Fibroblast of skin of left quadriceps (primary cell): ENCODE measurements at places on chromosomes 5 and 9.

- peak; percentile 1 for DNase-seq
Observed at GRCh38 chr5:112253478-112254250, 165.4 kb downstream of the EPB41L4A start.

DNA sequence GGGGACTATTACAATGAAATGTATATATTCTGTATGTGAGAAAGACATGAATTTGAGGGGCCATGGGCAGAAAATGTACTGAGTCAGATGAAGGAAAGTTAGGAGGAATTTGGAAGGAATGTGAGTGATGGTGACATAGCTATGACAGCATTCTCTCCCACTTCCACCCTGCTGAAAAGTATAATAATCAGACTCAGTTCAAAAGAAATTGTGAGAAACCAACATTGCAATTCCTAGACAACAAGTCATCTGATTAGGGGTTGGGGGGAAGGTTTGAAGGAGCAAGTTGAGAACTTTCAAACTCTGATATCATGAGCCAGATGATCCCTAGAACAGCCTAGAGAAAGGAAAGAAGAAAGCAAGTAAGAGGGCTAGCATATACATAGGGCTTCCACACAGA lies 370.6 kb downstream of the DMRTA1 start:
- peak; percentile 48 for DNase-seq

DNA sequence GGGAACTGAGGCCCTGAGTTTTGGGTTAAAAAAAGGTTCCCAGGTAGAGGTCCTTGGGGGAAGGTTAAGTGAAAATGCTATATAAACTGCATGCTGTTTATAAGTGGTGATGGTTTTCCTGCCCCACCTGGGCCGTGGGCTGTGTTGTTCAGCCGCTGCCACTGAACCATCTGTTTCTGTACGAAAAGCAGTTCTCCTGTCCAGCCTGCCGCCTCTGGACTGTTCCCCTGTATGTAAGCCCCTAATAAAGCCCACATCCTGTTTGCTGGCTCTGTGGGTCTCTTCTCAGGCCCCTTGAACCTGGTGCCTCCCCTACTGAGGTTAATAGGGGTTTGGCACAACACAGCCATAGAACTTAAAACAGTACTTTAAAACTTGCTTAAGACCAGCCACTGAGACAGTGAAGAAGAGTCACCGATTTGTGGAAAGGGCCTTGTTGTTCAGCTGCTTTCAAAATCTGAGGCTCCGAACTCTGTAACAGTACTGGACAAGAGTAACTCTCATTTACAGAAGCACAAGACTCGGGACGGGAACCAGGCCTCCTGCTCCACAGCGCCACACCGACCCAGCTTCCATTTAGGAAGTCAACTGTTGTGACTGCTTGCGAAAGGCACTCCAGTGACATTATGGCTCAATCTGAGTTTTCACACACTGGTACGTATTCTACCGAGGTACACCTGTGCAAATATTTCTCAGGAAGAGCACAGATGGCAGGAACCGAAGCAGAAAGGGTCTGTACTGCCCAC lies 192.5 kb downstream of the CDK5RAP2 start:
- no peak for DNase-seq

- DNase-seq: peak; percentile 56
Observed at GRCh38 chr9:122036988-122037387, 56.1 kb downstream of the TTLL11 start.

DNA sequence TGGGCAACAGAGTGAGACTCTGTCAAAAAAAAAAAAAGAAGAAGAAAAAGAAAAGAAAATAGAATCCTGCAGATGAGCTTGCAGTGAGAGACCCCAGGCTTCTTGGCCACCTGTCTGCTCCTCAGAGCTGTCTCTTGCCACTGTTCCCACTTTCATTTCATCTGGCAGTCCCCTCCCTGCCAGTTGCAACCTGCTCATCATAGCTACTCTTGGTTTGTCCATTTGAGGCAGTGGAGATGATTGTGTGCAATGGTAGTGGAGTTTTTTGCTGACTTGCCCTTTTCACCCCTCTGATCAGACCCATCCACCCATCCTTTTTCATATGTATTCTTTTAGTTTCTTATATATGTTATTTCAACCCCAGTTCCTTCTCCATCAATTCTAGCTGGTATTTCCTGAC lies 28.7 kb downstream of the ANKRD33B start:
- DNase-seq: no peak

- no peak for DNase-seq
Observed at GRCh38 chr5:17075236-17075635, 139.1 kb upstream of the MYO10 start.

GRCh38 chr5:99694884-99695283 lies 766.1 kb upstream of the CHD1 start:
- DNase-seq: no peak

GRCh38 chr5:1429496-1429895 lies 15.7 kb downstream of the SLC6A3 start:
- no peak for DNase-seq

GRCh38 chr9:91298311-91298710 lies 63.4 kb downstream of the AUH start:
- peak; percentile 21 for DNase-seq

DNA sequence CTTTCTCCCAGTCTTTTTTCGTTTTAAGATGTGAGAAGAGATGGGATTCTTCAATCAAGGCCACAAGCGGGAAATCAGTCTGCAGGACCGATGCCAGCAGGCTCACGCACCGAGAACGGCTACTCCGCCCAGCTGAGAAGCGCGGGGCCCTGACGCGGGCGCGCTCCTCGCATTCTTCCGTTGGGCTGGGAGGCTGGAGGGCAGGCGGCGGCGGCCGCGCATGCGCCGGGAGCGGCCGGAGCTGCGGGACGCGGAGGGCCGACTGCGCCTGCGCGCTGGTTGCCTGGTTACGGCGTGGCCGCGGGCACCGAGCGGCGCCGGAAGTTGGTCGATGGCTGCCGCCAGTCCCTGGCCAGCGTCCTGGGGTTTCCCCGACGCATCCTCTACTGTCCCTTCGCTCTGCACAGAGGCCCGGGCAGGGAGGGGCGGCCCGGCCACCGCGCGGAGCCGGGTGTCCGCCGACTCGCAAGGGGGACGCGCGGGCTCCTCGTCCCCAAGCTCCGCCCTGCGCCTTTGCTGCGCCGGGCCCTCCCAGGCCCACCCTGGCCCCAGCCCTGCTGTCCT lies 831 bp upstream of the SEC16A start:
- DNase-seq: peak; percentile 74

DNA sequence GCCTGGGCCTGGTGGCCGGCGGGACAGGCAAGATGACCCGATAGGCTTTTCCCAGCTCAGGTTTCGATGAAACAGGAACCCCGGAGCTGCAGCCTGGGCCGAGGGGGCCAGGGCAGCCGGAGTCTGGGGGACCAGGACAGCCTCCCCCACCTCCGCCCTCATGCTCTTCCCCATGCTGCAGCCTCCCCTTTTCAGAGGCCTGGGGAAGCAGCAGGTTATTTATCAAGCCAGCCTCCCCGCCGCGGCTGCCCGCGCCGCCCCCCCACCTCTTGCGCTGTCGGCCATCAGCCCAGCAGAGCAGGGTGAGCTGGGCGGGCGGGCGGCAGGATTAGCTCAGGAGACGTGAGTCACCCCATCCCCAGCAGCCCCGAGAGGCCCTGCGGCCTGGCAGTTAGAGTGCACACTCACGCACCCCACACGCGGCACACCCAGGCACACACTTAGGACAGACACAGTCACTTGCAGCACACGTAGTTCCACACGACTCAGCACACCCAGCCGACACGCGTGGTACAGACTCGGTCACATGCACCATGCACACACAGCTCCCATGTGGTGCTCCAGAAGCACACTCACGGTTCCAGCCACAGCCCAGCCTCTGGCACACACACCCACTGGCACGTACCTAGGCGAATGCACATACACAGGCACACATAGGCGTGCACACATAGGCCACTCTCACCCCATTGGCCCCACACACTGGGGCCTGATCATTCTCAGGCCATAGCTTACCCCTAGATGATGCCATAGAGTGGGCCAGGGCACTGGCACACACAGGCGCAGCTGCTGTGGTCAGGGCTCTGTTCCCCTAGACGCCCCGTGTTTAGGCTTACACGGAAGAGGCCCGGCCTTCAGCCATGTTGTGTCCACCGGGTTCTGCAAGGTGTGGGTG lies 13.0 kb downstream of the CXXC5 start:
- peak; percentile 82 for DNase-seq

- no peak for DNase-seq
Observed at GRCh38 chr9:128690684-128691034, 1.6 kb downstream of the SET start.

- DNase-seq: no peak
Observed at GRCh38 chr5:35478856-35479682, 138.6 kb upstream of the SPEF2 start.

DNA sequence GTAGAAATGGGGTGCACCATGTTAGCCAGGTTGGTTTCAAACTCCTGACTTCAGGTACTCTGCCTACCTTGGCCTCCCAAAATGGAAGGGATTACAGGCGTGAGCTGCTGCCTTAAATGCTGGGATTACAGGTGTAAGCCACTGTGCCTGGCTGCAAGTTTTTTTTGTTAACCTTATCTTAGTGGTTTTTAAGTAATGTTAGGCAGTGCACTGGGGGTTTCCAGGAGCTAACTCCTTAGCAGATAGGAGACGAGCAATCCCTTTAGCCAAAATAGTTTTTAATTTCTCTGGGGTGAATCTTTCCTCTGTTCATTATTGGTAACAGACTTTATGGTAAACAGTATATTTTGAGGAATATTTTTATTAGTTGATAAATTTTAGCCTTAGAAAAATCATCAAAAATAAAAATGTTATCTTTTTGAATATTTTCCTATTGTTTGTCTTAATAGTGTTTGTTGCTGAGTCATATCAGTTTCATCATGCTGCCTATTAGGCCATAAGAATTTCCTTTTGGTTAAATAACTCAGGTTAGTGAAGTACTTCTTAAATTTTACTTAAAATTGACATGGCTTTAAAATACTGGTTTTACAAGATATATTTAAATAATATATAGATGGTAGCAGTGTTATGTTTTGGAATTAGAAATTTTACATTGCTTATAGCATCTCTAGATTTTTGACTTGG lies 37.9 kb downstream of the LMNB1 start:
- DNase-seq: no peak

DNA sequence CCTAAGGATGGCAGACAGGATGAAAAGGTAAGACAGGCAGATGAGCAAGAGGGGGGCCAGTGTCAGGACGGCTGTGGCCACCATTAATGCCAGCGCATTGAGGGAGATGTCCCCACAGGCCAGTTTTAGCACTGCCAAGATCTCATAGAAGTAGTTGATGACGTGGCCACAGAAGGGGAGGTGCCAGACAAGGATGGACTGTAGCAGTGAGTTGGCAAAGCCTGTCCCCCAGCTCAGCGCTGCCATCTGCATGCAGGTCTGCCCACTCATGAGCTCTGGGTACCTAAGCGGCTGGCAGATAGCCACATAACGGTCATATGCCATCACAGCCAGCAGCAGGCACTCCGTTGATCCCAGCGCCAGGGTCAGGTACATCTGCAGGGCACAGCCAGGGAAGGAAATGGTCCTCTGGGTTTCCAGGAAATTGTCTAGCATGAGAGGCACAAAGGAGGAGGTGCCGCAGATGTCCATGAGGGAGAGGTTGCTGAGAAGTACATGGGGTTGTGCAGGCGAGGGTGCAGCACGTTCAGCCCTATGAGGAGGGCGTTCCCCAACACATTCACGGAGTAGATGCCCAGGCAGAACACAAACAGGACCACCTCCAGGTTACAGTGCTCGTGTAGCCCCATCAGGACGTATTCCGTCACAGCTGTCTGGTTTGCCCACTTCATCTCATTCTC lies 10.8 kb downstream of the OR13J1 start:
- DNase-seq: no peak

- DNase-seq: no peak
Observed at GRCh38 chr5:38816083-38817030, 29.5 kb upstream of the OSMR start.

DNA sequence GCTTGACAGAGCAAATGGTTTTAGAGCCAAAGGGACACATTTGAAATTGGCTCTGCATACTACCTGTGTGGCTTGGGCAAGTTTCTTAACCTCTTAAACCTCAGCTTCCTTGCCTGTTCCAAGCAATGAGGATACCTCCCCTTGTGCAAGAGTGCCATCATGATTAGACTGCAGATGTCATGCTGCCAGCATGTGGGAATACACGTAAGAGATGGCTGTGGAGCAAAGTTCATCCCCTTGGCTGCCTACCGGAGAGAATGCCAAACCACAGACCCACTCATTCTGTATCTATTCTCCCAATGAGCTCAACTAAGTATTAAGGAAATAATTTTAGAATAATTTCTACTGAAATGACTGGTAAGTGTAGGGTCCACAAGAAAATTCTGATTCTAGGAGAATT lies 101.3 kb downstream of the WDR41 start:
- DNase-seq: peak; percentile 9

DNA sequence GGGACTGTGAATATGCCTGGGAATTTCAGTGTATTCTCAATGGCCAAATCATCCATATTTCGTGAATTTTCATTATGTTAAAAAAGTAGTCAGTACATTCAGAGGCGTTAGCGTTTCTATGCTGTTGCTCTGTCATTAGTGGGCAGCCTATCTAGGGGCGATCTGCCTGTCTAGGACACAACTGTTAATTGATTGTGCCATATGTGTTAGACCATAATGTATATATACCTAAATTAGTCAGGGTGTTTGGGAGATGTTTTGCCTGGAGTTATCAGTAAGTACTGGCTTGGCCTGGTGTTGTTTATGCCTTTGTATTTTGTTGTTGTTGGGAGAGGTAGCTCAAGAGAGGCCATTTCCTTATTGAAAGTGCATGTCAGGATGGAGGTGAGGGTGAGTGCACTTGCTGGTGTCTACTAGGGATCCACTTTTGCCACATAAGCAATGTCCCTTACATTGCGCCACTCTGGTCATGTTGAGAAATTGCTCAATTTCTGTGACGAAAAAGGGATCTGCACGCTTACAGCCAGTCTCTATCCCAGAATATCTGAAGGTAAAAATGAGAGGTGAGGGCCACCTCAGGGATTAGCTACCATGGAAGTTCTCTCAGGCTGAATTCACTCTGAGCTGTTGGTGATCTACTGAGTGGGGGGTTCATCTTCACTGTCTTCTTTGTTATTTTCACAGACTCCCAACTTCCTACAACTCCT lies 123.3 kb downstream of the ST8SIA4 start:
- DNase-seq: no peak

- DNase-seq: peak; percentile 92
Observed at GRCh38 chr9:132042324-132042723, 37.3 kb downstream of the MED27 start.

- no peak for DNase-seq
Observed at GRCh38 chr5:93572101-93572607, 8.9 kb downstream of the NR2F1-AS1 start.

DNA sequence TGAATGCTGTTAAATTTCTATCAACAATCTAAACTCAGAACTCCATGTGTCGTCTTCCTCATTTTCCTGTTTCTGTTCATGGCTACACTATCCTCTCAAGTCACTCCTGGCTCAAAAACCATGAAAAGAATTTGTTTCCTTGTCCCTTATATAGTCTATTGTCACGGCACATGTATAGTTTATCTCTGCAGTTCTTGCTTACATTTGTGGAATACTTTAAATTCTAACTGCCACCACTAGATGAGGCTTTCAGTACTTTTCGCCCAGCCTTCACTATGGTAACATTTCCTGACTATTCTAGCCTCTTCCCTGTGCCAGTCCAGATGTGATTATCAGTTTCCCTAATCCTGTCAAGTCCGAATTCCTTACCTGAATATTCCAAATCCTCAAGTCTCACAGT lies 34.6 kb downstream of the PKD2L2 start:
- DNase-seq: no peak

- DNase-seq: no peak
Observed at GRCh38 chr5:181050016-181050415, 9.9 kb downstream of the BTNL9 start.
